Ecto neural progenitor cell (in vitro differentiated cells): ENCODE measurements at places on chromosomes 6 and 20.

DNA sequence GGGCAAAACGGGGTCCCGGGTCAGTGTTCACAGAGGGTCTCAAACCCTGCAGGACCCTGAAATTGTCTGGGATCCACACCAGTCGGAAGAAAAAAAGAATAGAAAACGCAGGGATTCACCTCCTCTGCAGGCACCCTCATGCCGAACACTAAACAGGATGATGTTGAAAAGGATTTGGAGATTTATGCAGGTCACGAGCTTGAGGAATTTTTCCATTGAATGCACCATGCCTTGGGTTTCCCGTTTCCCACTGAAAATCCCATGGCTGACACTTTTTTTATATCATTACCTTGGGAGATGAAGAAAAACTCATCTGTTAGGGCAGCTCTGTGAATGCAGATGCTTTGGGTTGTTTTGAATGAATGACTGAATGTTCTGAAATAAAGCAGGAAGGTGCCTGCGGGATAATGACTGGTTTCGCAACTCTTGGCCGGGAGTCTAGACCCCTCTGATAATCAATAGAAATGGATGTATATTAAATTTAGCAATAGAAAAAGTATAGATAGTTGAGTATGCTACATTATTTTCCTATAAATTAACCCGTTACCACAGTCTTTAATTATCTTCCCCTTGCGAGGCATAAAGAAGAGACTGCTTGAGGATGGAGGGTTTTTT, 147.5 kb upstream of the AFDN start:
- DNase-seq = no peak

GRCh38 chr6:144197919-144198318, 47.6 kb downstream of the STX11 start:
- no peak for DNase-seq

DNA sequence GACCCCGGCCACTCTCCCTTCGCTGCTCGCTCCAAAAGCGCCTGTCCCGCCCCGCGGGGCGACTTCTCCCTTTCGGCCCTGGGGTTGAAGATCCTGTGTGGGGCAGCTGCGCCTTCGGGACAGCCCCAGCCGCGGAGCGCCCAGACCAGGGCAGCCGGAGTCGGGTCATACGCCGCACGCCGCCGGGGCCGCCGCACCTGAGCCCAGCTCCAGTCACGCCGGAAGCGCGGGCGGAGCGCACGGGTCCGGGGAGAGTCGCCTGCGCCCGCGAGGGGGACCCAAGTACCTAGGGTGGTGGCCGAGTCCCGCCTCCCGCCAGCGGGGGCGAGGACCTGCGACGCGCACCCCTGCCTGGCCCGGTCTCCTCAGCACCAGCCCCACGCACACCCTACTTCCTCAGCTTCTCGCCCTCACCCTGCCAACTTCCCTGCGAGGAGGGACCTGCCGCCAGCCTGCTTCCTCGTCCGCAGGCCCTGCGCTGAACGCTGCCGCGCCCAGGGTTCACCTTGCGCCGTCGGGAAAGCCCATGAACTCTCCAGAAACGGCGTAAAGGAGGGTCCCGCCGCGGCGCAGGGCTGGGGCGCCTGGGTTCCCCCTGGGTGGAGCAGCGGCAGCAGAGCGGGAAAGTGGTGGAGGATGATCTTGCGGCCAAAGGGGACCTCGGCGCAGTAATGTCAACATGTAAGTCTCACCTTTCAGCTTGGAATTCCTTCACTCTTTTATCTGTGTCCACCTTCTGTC, at the start of gene ADGRG6:
TSS of gene ADGRG6 (plus strand) at position 357 of the 741 bp plus-strand sequence. CDS start at position 680, 323 bp downstream.
- peak; percentile 77 for DNase-seq

DNA sequence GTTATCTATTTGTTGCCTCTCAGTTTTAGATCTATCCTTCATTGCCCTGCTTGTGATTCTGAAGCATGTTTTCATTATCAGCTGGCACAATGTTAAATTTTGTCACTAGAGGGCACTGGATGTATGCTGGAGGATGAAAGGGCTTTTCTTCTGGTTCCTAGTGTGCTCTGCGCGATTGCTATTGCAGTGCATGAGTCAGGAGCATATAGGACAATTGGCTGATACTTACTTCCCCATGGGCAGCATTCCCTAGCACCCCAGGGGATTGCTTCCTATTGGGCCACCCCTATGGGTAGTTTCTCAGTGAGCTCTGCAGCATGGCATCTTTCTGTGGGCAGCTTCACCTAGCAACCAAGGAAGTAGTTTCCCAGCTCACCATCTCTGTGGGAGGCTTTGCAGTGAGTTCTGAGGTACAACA, 280.3 kb upstream of the SYNCRIP start:
- peak; percentile 53 for DNase-seq

GRCh38 chr6:167093922-167094432, 28.9 kb upstream of the CCR6 start:
- peak; percentile 39 for DNase-seq

DNA sequence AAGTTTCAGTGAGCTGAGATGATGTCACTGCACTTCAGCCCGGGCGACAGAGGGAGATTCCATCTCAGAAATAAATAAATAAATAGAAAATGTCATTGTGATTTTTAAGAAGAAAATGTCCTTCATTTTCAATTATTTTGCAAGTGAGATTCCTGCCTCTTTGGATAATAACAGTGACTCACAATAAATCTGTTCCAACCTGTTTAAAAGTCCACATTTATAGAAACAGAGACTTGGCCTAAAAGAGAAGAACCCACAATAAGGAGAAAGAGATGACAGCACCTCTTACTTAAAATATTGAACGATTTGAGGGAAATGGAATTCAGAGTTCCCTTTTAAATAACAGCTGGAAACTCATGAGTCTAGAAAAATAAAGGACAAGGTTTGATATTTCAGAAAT, 373.4 kb upstream of the NOX3 start:
- DNase-seq = no peak

DNA sequence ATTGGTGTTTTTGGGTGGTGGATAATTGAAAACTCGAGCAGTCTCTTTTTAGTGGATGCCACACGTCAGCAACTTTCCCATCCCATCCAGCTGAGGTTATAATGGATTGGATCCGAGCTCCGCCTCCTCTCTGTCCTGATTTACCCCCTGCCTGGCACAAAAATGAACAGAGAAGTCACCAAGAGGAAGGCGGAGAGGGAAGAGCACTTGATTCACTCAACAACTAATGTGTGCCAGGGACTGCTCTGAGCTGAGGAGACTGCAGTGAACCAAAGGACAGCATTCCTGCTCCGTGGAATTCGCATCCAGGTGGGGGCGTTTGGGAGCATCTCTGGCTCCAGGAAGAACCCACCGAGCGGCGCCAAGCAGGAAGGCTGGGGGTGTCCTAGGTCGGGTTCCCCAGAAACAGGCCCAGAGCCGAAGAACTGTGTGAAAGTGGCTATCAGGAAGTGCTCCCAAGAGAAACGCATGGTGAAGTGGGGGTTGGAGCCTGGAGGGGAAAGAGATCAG, 95.8 kb upstream of the NAA20 start:
- DNase-seq = no peak

GRCh38 chr6:97630604-97631003, 347.6 kb upstream of the MMS22L start:
- DNase-seq = no peak

GRCh38 chr6:46583721-46584120, 68.9 kb downstream of the CYP39A1 start:
- DNase-seq = no peak

DNA sequence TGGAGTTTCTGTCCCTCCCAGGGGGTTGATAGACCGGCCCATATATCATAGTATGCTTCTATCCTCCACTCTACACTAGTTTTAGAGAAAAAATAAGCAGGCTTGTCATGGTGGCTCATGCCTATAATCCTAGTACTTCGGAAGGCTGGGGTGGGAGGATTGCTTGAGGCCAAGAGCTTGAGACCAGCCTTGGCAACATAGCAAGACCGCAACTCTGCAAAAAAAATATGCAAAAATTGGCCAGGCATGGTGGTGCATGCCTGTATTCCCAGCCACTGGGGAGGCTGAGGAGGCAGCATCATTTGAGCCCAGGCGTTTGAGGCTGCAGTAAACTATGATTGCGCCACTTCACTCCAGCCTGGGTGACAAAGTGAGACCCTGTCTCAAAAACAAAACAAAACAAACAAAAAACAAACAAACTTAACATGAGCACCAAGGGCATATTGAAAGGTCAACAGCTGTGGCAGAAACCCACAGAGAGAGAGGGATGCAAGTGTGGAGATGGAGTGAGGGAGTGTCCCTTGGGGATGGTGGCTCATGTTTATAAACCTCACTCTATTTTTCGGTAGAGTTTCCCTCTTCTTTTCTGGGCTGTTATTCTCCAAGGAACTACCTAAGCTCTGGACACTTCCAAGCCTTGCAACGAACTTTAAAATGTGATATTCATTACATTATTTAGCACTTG, 24.1 kb downstream of the SLC24A3 start:
- DNase-seq = no peak

DNA sequence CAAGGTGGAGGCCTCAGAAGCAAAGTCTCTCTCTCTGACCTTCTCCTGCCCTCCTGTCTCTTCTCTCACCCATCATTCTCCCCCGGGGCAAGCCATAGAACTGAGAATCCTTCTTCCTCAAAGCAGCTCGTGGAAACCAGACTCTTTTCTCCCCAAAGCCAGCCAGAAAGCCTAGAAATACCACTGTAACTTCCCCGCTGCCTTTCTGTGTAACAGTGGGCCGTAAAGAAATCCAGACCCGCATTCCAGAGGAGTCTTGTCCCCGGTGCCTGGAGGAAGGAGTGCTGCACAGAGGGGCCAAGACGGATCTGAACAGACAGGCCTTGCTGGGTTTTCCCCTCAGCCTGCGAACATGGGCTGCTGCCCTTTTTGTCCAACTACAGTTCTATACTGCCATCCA, 977 bp upstream of the SLC22A2 start:
- peak; percentile 53 for DNase-seq

DNA sequence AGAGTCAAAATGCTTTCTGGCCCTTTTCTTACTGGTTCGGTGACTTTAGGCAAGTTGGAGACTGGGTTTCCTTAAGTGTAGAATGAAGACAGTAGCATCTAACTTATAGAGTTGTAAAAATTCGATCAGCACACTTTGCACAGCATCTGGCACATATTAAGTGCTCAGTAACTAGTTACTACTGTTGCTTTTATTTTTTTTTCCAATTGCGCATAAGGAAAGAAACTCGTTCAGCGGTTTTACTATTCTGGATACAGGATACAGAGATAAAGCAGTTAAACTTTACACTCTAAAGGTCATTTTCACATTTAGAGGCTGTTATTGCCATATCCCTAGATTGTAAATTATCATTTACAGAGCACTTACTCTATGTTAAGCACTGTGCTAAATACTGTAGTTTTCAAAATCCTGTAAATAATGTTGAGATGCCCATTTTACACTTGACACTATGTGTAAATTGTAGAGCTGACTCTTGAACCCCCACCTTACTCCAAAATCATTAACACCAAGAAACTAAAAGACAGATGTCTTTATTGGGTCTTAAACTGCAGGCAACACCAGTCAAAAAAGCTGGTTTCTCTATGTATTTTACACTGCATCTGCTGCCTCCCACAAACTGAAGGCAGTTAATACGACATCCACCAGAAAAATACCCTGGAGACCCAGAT, 886 bp downstream of the ROMO1 start:
- DNase-seq = no peak
